T-cell (primary cell): ENCODE measurements at places on chromosomes 2 and 18. TPM values are rescaled to one million over a fixed set of nuclear protein-coding genes. Genes with fewer than 3 reads are reported as not detected.

TUBA4A gene
- total RNA-seq: 115 TPM

LHCGR gene
- not detected for total RNA-seq

MGAT4A gene
- total RNA-seq: 197 TPM

DNA sequence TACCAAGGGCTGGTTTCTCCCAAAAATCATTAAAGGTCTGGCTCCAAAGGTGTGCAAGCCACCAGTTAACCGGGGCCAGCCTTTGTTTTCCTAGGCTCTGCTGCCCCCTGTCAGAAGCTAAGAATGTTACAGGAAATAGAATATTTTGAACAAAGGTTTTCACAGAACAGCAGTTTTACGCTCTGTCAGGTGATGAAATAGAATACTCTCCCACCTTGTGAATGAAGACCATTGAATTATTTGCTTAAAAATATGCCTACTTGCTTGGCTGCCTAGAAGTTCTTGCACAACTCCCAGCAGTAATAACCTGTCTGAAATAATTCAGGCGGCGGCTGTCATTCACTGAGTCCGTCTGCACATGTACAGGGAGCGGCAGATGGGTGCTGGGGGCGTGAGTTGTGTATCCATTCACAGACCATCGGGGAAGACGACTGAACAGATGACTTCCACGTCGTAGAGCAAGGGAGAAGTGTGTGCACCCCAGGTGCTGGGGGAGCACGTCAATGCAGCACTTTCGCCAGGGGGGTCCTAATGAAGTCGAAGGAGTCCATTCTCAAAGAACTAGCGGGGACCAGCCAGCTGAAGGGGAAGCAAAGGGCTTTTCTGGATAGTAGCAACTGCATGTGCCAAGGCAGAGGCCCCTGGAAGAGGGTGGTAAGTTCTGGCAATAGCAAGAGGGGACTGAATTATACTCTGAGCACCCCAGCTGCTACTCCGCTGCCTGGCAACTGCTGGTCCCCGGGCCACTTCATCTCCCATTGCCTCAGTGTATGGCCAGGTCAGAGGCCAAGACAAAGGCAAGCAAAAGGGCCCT is 56.1 kb downstream of the SF3B1 start:
- peak; percentile 57 for DNase-seq

GRCh38 chr2:235007664-235008457 is 56.0 kb downstream of the SH3BP4 start:
- no peak for DNase-seq

GRCh38 chr18:54358495-54359040 is 862 bp downstream of the C18orf54 start:
- no peak for DNase-seq

DNA sequence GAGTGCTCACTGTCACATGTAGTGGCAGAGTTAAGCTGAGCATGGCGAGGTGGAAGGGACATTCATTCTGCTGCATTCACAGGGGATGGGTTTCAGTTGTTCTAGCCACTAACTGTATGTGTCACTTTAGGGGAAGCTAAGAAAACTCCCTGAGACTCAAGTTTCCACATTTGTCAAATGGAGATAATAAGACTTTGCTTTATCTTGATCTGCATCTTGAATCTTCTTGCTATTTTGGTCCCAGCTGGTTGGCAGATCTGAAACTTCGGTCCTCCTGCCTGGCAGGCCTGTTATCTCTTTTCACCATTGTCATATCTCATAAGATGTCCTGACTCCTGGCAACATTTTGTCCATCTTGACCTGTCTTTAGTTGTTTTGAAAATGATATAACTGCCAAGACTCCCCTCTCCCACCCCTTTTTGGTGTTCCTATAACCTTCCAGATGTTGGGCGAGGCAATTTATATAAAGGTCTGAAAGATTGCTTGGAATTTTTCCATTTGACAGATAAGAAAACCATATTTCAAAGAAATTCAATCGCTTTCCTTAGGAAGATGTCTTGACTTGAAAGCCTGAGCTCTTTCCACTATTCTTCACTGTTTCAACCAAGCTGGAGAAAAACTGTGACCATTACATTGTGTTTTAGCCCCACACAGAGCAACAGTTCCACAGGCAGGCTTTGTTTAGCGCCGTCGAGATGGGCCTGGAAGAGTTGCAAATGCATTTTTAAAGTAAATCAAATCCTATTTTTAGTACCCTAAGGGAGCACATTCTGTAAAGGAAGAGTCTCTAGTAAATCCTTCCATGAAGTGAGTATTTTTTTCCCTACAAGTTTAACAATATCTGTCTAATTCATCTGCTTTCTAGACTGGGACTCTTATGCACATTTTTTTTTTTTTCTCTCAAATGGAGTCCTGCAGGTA is 33.4 kb downstream of the MYCN start:
- no peak for DNase-seq
